Amygdala (tissue), 56 donors: ENCODE measurements at places on chromosomes 11 and 22.

- DNase-seq = no peak
These were observed 3.0 kb upstream of the GP1BB start for GRCh38 chr22:19720150-19720827.

GRCh38 chr11:14042686-14043465 is 80.4 kb downstream of the SPON1 start:
- DNase-seq = peak; percentile 17

DNA sequence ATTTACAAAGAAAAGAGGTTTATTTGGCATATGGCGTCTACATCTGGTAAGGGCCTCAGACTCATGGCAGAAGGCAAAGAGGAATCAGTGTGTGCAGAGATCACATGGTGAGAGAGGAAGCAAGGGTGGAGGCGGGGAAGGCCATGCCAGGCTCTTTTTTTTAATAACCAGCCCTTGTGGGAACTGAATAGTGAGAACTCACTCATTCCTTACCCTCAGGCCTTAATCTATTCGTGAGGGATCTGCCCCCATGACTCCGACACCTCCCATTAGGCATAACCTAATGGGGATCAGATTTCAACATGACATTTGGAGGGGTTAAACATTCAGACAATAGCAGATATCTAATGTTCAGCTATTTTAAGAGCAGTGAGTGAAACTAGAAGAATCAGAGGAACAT is 55.7 kb downstream of the ATM start:
- no peak for DNase-seq

DNA sequence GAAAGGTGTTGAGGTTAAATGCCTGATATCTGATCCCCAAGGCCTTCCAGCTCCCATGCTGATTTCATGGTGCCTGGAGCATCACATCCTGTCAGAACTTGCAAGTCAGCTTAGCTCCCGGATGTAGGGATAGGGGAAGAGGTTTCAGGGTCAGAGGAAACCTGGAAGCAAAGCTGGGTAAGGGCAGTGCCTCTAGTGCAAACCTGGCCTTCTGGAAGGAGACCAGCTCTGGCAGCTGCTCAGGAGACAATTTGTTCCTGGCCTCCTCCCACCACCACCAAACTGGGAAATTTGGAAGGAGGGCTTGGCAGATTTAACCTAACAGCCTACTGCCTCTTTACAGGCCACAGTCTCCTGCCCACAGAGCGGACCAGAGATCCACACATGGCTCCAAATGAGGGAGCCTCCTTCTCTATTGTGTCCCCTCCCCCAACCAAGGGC is 9.2 kb upstream of the TSKU start:
- DNase-seq = no peak
